Motor neuron (in vitro differentiated cells): ENCODE measurements at places on chromosomes 3 and 15.

- no peak for ATAC-seq
Measured at GRCh38 chr15:56763141-56763895, 30.0 kb upstream of the ZNF280D start.

GRCh38 chr3:53780806-53781205 lies 65.4 kb downstream of the CHDH start:
- ATAC-seq, result no peak

GRCh38 chr3:105860641-105861040 lies 8.2 kb downstream of the CBLB start:
- ATAC-seq, result no peak

- peak; percentile 20 for ATAC-seq
Measured at GRCh38 chr3:48990636-48991469, 812 bp downstream of the P4HTM start.

DNA sequence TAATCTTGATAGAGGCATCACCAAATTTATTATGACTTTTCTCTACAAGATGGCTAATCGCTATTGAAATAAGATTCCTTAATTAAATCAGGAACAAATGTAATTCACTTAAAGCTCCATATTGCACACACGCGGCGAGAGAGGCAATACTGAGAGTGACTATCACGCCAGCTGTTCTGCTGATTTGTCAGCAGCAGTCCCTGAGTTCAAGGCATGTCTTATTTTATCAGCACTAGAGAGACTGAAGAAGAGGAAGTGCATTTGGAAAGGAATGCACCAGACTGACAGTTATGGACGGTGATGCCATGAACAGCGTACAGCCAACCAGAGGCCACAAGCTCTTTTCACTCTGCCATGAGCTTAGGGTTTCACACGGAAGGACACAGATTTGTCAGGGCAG lies 83.6 kb upstream of the SLCO3A1 start:
- ATAC-seq, result no peak

DNA sequence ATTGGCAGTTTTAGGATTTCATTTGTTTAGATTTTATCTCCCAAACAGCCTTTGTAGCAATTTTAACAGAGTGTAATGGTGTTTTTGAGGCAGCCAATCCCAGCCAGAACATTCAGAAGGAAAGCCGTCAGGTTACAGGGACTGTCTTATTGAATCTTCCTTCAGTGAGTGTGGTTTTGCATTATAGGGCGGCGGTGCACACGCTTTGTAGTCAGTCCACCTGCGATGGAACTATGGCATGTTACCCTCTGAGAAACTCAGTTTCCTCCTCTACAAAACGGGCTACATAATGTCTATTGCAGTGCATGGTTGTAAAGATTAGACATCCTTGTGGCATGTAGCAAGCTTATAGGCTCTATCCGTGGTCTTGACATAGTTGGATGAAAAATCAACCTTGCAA lies 1.0 kb downstream of the LRRC28 start:
- no peak for ATAC-seq

DNA sequence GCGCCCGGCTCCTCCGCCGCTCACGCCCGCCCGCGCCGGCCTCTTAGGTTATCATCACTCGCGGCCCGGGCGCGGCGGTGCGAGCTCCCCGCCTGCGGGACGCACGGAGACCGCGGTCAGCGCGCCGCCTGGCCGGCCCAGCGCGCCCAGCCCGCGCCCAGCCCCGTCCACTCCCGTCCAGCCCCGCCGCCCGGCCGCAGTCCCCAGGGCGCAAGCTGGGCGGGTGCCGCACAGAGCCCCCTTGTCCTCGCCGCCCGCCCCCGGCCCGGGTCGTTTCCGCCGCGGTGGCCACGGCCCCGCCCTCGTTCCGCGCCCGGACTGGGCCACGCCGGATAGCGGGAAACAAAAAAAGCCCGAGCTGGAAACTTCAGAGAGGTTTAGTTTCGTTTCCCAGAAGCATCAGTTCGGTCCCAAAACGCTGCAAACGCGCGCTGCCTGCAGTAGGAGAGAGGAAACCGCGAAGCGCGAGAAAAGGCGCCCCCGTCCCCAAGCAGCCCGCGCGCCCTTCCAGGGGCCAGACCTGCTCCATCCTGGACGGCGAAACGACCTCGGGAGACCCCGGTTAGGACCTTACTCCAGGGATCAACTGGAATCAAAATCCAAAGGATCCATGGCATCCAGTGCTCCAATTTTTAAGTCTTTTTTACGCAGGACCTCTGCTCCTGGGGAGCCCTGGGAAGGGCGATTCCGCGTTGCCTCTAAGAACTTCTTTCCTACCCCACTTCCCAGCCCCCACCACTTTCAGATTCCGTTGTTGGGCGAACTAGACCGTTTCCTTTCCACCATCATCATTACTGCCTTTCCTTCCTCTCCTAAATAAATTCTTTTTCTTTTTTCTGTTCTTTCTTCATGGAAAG lies at the start of gene ATP10A:
ATP10A (minus strand) TSS at position 217 of the 857 bp plus-strand sequence. CDS start 231 bp downstream, outside the sequence.
- ATAC-seq, result peak; percentile 71

GRCh38 chr3:188053710-188054380 lies 100.1 kb upstream of the LPP start:
- ATAC-seq, result no peak

DNA sequence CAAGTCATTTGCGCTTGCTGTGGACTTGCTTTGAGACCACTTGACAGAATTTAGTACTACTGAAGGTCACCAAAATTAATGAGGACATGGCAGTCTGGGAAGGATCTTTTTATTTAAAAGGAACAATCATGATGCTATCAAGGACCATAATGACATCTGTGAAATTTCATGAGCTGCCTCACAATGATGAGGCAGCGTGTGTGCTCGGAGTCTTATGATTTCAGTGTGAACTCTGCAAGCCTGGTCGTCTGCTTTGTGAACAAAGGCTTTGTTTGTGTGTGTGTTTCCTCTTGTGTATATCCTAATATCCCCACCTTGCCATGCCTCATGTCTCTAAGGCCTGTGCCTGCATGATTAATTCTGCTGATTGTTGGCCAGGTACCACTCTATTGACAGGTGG lies 46.7 kb downstream of the RAD54L2 start:
- ATAC-seq, result no peak

DNA sequence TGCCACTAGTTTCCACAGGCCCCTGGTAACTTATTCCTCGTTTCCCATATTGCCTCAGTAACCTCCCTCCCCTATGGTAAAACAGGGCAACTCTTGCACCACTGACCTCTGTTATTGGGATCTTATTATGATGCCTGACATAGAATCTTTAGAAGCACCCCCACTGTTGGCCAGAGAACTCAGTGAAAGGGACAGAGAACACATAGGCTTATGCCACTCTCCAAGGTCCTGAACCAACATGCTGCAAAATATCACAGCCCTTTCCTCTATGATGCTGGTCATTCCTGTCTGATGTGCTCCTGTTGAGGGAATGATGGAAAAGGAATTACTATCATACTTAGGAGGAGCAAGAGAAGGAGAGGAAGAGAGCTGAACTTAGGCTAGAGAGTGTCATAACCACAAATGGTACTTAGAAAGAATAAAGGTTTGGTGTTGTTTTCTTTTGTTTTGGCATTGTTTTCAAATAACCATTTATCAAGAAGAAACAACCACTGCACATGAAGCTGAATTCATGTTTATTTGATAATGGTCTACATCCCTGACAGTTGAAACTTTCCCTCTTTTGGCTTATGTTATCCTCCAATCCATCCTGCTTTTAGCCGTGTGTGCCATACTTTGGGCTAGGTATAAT lies 330.2 kb downstream of the EPHB1 start:
- ATAC-seq, result no peak

DNA sequence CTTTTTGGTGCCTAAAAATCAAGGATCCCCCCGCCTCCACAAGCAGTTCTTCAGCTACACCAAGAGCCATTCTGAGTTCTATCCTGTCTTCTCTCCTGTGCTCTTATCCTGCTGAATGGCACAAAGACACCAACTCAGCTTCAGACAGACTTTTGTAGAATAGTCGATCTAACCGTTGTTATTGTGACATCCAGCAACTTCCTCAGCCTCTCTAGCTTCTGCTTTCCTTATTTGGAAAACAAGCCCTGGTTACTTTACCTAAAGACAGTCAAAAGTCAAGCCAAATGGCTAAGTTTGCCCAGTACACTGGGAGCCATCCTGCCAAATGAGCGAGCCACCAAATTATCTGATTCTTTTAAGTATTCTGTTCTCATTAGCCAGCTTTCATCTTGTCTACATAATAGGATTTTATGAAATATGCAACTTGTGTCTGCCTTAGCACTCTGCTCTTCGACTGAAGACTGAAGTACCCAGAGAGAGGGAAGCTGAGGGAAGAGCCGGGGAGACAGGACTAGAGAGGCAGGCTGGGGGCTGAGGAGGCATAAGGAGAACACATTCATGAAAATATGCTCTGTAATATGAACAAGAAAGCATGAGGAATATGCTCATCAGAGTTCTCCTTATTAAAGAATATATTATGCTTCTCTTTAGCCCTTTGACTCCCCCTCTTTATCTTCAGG lies 35.1 kb downstream of the LYZL4 start:
- no peak for ATAC-seq

GRCh38 chr3:190180268-190180667 lies 59.6 kb upstream of the P3H2 start:
- no peak for ATAC-seq

GRCh38 chr15:67967871-67968431 lies 86.2 kb upstream of the PIAS1 start:
- peak; percentile 96 for ATAC-seq

GRCh38 chr3:42935472-42935871 lies 29.5 kb downstream of the ZNF662 start:
- no peak for ATAC-seq

DNA sequence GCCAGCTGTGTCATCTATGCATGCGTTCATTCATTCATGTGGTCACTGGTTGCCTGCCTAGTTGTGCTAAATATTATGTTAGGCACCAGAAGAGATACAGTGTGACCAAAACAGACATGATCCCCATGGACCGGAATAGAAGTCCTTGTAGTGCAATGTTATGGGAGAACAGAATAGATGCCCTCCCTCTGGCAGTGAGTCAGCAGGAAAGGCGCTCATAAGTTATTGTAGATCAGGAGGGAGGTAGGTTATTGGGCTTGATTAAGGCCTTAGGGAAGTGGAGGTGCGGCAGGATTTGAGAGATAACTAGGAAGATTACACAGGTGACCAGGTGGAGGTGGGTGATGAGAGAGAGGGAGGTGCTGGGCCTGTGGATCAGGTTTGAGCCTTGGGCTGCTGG lies 5.2 kb downstream of the MCTP2 start:
- no peak for ATAC-seq

- ATAC-seq, result no peak
Measured at GRCh38 chr3:112132975-112133448, at the start of gene GCSAM. Gene GCSAM (minus strand): TSS chr3:112133248. CDS start chr3:112133120, 128 bp downstream.

DNA sequence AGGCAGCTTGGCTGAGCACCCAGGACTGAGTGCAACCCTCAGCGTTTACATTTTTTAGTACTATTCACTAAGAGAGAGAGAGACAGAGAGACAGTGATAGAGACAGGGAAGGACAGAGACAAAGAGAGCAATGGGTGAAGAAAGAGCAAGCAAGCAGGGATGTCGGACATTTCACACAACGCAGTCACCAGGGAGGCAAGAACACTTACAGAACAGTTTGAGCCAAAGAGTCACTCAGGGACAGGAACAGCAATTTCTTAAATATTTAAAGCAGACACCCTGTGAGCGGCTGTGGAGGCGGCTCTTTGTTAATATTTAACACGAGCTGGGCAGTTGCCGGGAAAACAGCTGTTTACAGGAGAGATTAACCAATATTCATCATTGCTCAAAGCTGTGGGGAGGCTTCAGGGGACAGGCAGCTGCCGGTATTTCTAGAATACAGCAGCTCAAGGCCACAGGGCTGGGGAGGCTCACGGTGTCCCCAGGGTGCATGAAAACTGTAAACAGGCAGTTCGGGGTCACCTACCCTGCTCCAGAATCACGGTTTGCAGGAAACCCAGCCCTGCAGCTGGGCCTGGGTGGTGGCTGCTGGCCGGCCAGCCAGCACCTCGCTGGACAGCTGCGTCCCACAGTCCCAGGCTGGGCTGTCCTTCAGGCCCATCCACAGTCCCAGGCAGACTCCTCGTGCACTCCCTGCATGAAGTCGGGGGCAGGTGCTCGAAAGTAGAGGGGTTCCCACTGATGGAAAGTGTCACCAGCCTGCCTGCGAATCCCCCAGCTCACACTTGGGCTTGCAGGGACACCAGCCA lies 38.8 kb upstream of the PCSK6 start:
- peak; percentile 79 for ATAC-seq

DNA sequence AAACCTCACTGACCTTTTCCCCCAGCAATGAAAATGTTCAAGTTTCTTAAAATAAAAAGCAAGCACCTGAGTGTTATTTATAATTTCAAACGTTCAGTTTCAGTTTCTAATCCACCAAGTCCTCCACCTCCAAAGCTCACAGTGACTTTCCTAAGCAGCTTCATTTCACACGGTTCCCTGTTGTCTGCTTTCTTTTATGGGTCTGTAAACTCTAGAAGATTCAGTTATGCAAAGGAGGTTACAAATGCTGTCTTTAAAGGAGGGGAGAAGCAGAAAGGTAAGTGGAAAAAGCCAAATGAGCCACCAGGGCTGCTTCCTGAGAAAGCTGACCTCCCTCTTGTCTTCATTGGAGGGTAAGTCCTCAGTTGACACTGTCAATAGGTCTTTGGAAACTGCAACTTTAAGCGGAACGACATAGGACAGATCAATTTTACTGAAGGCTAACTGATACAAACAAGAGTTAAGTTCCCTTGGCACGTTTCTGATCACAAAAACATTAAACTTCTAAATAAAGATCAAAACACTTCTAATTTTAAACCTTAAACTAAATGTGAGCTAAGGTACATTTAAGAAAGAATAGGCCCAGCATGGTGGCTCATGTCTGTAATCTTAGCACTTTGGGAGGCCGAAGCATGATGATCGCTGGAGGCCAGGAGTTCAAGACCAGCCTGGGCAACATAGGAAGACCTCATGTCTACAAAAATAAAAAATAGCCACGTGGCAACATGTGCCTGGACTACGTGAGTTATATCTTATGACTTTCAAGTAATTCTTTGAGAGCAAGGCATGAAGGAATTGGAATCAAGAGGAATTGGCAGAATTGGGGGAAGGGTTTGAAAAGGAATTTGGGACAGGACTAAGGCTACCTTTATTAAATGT lies 151.9 kb upstream of the UBE2E1 start:
- no peak for ATAC-seq

GRCh38 chr3:114308830-114309229 lies 15.0 kb downstream of the TIGIT start:
- ATAC-seq, result no peak

DNA sequence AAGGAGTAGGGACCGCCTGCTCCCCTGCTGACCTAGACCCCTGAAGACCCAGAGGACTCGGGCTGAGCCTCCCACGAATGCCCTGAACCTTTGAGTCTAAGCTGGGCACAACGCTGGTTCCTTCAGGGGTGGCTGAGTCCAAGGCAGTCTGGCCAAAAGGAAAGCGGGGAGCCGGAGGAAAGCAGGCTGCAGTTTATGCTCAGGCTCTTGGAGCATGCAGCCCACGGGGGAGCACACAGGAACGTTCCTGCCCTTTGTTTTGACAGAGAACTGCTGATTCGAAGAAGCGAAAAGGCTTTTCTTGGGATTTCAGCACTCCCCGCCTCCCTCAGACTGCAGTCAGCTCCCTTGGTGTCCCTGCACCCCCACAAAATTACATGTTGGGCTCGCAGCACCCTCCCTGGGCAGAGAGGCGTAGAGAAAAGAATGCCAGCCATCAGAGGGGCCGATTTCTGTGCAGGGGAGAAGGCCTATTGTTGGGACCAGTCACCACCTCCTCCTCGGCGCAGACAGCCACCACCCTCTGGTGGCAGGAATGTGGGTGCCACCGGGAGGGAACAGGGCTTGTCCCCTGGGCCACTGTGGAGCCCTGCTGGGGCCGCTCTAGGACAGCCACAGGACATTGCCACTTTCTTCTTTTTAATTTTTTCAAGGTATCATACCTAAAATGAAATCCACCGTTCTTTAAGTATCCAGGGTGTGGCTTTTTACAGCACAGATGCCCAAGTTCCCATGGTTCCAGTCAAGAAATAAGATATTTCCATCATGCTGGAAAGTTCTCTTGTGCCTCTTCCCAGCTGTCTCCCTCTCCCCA lies 72.2 kb downstream of the SMAD6 start:
- peak; percentile 97 for ATAC-seq
